Jurkat, Clone E6-1 (cell line): ENCODE measurements at places on chromosomes 4 and X.
A peak's percentile ranks its signal among the peaks of the same experiment; 100 is the strongest.

DNA sequence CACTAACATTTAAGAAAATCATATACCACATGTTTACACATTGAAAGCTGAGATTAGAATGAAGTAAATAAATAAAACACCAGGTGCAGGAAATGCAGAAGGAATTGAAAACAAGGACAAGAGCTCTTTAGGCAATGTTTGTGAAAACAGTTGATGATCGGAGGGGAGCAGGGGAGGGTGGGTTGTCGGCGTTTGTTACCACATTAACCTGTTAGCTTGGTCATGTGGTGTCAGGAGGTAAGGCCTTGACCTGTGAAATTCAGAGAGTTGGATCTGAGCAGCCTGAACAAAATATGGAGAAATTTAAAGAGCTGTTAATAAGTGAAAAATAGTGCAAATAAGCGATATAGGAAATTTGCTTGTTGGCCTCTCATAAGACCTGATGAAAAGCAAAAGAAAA, 759.9 kb downstream of the PDHA2 start:
- DNase-seq, result no peak

DNA sequence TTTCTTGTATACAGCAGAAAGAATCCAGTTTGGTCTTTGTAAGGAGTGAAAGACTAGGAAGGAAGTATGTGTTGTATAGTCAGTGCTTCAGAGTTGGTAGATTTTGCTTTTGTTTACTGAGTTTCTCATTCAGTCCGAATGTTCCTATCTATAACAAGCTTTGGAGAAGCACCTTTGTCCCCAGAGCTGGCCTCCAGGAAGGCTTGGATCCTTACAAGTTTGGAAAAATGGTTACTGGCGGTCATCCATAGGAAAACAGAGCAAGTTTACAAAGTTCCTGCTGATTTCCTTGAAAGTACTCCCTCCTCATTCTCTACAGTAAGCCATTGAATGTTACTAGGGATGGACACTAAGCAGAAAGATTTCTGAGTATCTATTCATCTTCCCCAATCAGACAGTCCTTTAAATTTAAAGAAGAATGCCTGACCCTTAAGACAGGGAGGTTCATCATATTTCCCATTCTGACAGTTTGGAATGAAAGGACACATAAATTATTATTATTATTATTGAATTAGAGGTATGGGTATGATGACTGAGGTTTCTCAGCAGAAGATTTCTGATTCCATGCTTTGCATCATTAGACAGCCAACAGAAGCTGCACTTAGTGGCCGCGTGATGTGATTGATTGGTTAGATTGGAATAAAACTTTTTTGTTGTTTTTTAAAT, 35.8 kb downstream of the FAT4 start:
- no peak for DNase-seq

DNA sequence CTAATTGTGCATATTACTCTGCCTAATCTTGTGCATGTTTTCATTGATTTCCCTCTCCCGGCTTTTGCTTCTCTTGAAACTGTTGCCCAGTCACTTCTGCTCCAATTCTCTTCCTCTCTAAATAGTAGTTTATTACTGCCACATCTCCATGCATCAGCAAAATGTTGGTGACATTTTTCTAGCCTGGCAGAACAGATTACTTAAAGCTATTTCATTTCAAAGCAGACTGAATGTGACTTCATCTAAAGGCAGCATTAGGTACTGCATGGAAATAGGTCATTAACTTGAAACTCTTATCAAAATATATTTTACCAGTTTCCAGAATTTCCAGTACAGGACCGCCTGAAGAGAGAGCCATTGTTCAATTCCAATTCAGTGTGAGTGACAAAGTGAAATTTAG, 52.4 kb downstream of the HPGDS start:
- no peak for DNase-seq

GRCh38 chrX:15838017-15838416, 16.6 kb downstream of the AP1S2 start:
- peak; percentile 14 for DNase-seq

DNA sequence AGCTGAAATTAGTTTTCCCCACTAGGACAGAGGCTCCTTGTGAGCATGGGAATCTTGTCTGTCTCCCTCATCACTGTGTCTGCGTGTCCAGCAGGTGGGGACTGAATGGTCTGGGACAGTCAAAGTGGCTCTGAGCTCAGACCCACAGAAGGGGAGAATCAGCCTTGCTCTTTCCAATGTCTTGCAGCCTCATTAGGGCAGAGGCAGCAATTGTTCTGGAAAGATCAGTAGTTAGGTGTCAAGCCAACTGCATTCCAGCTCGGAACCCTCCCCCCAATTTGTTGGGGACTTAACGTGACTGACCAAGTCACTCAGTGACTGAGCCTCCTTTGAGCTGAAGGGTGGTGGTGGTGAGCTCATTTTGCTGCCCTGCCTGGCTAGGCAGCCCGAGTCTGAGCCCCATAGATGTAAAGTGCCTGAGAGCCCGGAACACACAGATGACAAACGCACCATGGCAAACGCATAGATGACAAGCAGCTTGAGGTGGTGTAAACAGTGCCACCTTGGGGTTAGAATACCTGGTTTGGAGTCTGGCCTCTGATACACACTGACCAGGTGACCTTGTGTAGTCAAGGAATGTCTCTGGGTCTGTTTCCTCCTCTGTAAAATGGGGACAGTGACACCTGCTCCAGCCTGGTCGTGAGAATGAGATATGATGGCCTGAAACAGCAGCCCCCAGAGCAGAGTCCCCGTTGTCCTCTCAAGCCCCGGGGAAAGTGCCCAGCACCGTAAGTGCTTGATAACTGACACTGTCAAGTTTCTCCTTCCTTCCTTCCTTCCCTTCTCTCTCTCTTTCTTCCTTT, 2.7 kb upstream of the SORCS2 start:
- no peak for DNase-seq

DNA sequence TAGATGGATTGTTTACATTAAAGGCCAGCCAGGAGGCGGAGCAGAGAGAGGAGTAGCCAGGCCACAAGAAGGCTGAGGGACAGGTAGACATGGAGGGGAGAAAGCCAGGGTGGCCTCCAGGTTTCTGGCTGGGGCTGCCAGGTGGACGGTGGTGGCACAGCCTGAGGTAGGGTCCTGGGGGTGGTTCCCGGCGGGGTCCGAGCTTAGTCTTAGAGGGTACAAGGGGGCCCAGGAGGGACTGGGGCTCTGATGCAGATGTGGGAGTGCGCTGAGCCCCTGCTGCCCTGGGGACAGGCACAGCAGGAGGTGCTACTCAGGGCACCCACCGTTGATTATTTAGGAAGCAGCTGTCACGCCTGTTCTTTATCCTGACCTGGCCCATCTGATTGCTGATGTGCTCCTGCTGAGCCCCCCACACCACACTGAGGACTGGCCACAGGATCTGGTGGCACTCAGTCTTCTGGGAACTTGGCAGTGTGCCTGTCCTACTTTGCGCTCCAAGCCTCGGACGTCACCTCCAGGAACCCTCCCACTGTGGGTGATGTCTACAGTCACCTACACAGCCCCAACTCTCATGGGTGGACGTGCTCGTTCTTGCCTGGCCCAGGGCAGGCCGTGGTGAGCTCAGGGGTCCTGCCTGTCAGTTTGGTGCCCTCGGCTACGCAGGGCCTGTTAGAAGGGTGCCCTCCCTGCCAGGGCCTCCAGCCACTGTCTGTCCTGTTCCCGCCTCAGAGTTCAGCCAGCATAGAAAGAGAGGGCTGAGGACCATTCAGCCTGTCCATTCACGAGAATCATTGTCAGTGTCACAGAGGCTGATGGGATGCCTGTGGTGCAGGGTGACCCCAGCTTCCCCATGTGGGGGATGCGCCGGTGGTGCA, 12.0 kb downstream of the WFS1 start:
- DNase-seq, result no peak

DNA sequence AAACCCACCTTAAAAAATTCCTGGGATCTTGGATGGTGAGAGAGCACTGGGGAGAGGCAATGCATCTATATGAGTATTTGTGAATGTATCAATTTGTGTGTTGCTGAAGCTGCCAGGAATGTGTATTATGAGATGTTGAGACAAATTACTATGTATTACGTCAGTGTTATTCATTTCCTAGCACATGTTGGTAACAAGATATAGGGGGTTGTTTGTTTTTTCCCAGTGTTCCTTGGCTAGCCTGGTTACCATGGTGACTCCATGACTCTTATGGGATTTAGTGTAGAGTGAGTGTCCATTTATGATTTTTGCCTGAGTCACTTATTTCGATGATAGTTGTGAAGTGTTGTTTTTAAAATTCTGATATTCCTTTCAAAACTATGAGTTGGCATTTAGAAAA, 65.6 kb downstream of the RAB40A start:
- no peak for DNase-seq

DNA sequence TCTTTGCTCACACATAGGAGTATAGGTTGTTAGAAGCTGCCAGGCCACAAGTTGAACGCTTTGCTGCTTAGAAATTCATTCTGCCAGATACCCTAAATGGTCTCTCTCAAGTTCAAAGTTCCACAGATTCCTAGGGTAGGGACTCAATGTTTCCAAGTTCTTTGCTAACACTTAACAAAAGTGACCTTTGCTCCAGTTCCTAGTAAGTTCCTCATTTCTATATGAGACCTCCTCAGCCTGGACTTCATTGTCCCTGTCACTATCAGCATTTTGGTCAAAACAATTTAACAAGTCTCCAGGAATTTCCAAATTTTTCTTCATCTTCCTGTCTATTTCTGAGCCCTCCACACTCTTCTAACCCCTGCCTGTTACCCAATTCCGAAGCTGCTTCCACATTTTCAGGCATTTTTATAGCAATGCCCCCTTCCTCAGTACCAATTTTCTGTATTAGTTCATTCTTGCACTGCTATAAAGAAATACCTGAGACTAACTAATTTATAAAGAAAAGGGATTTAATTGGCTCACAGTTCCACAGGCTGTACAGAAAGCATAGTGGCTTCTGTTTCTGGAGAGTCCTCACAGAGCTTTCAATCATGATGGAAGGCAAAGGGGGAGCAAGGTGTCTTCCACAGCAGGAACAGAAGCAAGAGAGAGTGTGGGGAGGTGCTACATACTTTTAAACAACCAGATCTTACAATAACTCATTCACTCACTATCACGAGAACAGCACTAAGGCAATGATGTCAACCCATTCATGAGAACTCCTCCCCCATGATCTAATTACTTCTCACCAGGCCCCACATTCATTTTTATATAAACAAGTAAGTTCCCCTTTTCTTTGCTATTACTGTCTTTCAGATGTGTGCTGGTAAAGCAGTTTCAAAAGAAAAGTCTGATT, 11.5 kb upstream of the TLR1 start:
- DNase-seq, result no peak

- no peak for DNase-seq
Measured at GRCh38 chr4:73583666-73584065, 36.6 kb downstream of the RASSF6 start.

GRCh38 chrX:53678667-53679066, 7.9 kb downstream of the HUWE1 start:
- DNase-seq, result no peak

DNA sequence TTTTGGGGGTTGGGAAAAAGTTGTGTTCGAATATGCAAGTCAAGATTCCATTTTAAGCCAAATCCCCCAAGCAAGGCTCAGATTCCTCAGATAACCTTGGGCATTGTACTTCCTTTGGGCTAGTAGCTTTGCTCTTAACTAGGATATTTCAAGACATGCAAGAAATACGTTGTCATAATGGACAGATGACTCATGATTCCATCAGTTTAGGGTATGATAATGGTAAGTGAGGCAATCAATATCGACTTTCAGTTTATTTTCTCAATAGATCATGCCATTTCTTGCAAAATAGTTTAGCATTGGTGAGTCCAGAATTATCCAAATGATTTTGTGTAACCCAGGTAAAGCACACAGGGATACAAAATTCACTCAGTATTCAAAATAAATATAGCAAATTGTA, 25.4 kb downstream of the CFAP299 start:
- no peak for DNase-seq

DNA sequence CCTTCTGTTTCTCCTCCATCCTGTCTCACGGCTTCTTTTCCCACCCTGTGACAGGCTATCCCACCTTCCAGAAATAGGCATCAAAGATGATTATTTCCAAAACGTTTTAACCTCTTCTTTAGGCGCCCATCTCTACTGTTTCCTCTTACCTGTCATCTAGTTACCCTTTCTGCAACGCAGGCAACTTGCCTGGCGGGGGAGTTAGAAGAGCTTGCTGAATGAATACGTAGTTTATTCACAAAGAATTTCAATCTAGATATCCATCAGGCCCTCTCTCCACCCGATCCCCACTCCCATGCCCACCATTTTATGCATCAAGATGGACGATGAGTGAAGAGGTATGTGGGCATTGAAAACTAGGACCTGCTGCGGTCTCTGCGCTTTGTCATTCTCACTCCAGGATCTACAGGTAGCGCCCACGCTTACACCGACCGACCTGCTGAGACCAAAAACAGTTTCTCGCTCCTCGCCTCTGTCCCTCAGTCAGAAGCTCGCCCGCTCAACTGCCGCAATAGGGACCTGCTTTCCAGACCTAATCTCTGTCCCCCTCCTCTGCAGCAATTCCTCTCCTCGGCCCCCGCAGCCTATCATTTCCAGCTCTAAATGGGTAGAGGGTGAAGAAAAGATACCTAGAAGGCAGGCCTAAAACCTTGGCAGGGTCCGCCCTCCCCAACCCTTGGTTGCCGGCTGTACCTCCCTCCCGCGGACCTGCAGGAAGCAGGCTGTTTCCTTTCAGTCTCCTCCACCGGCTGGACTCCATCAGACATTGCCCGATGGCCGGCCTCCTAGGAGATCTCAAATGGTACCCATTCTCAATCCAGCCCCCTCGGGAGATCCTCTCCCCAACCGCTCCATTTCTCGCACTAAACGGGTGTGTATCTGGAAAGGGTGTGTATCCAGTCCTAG, 624 bp downstream of the BEX5 start:
- no peak for DNase-seq

- no peak for DNase-seq
Measured at GRCh38 chrX:27890611-27891010, 82.8 kb downstream of the MAGEB10 start.

GRCh38 chr4:80615099-80615498, 279.6 kb downstream of the CFAP299 start:
- DNase-seq, result no peak

DNA sequence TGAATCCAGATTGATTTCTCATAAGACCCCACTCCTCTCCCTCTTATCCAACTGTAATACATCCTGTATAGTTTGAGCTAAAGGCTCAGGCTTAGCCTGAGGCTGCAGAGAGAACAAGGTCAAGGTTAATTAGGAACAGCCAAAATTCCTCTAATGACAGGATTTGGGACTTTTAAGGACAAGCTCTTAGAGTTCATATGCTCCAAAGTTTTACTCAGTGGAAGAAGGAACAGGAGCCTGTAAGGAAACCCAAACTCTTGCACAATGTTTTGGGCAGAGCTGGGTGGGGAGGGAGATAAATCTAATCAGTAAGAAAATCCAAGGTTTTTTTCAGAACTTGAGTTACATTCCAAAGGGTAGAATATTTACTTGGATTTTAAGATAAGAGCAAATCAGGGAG, 238.8 kb downstream of the QDPR start:
- DNase-seq, result no peak
